ENCODE measurements at places on chromosomes 2 and 18. TPM values are rescaled to one million over a fixed set of nuclear protein-coding genes. Genes with fewer than 3 reads are reported as not detected.

Gene CAPN13
- total RNA-seq = 0.94 TPM

Gene POTEJ
- not detected for total RNA-seq

Gene HADHB
- total RNA-seq = 43.4 TPM

Gene CNGA3
- not detected for total RNA-seq

Gene DNER
- total RNA-seq = 8.8 TPM

Gene RFX8
- 1.5 TPM for total RNA-seq

Gene TXNL1
- total RNA-seq = 73.6 TPM

Gene C1QL2
- total RNA-seq = 0.69 TPM

Gene PCARE
- total RNA-seq = not detected

Gene QPCT
- total RNA-seq = 16.5 TPM

Gene ASB3
- total RNA-seq = 30.5 TPM

Gene SERPINB3
- not detected for total RNA-seq

Gene PPP1R1C
- 5.7 TPM for total RNA-seq

Gene CROCC2
- total RNA-seq = not detected

Gene IL36G
- total RNA-seq = 0.70 TPM

Gene CD207
- not detected for total RNA-seq

Gene CPS1
- 15.7 TPM for total RNA-seq

Gene RALBP1
- total RNA-seq = 64.9 TPM

Gene SPP2
- total RNA-seq = not detected

Gene DUSP2
- total RNA-seq = 10.5 TPM

Gene SP100
- total RNA-seq = not detected

Gene FSIP2
- total RNA-seq = 3.8 TPM

Gene RIT2
- 1.9 TPM for total RNA-seq

Gene SETBP1
- total RNA-seq = 3.7 TPM

Gene TMEM198
- 25.6 TPM for total RNA-seq

Gene RBMS1
- 47.6 TPM for total RNA-seq

Gene SDC1
- total RNA-seq = 43.0 TPM

Gene SFT2D3
- 13.7 TPM for total RNA-seq

Gene TRIM43
- total RNA-seq = 0.23 TPM

Gene EML6
- total RNA-seq = 6.2 TPM

Gene ESPNL
- 4.3 TPM for total RNA-seq
